ENCODE measurements at places on chromosomes 11 and 22.
A peak's percentile ranks its signal among the peaks of the same experiment; 100 is the strongest.

DNA sequence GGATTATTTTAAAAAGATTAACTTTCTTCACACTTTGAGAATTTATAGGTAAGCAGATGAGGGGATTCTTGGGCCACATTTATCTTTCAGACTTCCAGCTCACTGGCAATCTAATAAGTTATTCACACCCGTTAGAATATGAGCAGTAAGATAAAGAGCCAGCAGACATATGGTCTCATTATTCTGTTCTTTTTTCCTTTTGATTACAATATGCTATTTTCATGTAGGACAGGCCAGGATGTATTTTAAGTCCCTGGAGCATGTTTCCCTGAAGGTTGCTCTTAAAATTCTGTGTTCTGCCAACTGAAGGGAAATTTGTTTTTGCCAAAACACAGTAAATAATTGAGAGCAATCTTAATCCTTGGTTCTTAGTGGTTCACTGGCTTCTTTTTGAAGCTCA lies 22.2 kb downstream of the PDHX start:
- no peak for DNase-seq

DNA sequence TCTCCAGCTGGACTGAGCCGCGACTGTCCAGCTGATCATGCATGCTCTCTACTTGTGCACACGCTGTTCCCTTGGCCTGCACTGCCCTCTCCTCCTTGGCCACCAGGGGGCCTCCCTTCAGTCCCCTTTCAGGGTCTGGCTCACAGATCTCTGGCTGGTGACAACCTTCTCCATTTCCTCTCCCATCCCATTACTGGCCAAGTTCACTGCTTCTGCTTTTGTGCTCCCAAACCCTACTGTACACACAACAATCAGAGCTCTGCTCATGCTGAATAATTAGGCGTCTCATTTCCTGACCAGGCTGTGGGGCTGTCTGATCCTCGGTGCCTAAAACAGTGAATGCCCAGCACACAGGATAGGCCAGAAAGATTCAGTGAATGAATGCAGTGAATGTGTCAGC lies 224.0 kb upstream of the NARS2 start:
- DNase-seq = peak; percentile 4

DNA sequence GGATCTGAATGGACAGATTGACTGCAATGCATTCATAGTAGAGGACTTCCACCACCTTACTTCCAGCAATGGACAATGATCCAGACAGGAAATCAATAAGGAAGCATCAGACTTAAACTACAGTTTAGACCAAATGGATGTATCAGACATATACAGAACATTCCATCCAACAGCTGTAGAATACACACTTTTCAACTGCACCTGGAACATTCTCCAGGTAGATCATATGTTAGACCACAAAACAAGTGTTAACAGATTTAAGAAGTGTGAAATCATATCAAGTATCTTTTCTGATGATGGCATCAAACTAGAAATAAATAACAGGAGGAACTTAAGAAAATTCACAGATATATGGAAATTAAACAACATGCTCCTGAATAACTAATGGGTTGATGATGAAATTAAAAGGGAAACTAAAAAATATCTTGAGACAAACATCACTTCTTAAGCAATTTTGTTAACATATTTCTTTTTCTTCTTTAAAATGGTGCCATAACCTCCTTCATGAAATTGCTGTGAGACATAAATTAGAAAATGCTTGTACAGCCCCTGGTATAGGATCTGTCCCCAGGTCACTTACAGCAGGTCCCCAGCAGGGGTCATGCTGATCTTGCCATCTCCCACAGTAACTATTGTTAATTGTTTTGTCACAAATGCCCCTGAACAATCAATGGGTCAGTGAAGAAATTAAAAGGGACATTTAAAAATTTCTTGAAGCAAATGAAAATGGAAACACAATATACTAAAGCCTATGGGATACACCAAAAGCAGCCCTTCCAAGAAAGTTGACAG lies 100.0 kb upstream of the OR4B1 start:
- no peak for DNase-seq

- DNase-seq = peak; percentile 2
Observed at GRCh38 chr11:11010624-11011127, 152.8 kb upstream of the ZBED5 start.

DNA sequence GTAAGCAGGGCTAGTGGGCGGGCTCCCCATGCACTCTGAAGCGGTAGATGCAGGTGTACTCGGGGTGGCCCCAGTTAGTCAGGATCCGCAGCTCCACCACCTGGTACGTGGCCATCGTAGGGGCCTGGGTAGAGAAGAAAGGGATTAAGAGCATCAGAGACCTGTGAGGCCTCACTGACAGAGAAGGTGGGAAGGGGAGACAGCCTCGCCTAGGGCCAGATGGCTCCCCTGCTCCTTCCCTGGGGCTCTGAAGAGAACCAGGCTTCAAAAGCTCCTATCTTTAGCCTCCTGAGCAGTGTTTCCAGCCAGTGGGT lies 19.6 kb downstream of the SUN2 start:
- DNase-seq = no peak

All from CD4-positive, alpha-beta T cell treated with Interleukin-15 for 4 hours (primary cell).